ENCODE measurements at places on chromosomes 6 and 20. TPM values are rescaled to one million over a fixed set of nuclear protein-coding genes. Genes with fewer than 3 reads are reported as not detected.

DNA sequence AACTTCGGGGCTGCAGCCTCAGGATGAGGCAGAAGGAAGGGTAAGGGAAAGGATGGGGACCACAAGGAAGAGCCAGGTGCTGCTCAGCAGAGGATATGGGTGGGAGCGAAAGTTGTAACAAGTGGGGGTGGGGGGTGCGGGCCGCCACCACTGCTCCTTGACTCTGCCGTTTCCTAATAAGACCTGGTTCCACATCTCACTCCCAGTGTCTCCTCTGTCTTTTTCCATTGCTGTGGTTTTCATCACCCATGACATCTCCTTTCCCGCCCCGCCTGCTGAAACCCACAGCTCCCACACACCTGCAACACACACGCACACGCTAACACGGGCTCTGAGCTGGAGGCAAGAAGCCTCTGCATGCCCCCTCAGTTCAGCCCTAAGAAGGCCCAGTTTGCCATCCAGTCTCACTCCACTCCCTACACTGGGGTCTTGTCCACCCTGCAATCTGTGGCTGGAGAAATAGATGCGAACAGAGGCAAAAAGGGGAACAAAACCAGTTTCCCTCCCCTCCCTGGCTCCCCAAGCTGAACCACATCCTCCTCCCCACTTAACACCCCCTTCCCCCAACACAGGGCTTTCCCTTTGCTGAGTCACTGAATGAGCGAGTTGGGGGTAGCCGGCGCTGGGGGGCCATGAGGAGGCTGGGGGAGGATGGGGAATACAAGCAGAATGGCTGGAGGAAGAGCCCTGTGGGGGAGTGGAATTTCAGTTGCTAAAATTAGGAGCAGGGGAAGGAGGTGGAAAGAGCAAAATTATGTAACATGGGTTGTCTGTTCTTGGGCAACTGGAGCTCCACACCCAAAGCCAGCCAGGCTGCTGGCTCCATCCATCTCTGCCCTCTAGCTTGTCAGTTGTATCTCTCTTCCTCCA is 11.5 kb downstream of the NFKBIL1 start:
- peak; percentile 81 for DNase-seq

DNA sequence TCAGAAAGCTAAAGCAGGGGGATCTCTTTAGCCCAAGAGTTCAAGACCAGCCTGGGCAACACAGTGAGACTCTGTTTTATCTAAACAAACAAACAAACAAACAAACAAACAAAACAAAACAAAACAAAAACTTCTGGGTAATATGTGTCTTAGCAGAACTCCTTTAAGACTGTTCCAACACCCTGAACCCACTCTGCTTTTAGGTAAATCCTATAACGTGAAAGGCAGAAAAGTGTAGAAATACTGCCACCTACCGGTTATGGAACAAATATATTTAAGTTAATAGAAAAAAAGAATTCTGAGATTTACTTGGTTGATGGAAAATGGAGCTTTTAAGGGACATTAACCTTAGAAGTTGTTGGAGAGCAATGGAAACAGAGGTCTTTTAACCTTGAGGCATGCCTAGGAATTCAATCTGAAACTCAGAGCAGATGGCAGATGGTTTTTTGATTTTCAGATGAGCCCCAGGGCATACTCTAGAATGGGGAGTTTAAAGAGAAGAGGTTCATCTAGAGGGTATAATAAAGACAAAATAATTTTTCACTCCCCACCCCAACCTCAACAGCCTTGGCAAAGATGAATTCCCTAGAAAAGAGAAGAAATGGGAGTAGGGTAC is 38.5 kb downstream of the SOD2 start:
- no peak for DNase-seq

The LAMA2 gene
- 47.5 TPM for total RNA-seq

The RAD21L1 gene
- not detected for total RNA-seq

- DNase-seq = no peak
Measured at GRCh38 chr20:15515691-15516090, 1057.6 kb downstream of the KIF16B start.

DNA sequence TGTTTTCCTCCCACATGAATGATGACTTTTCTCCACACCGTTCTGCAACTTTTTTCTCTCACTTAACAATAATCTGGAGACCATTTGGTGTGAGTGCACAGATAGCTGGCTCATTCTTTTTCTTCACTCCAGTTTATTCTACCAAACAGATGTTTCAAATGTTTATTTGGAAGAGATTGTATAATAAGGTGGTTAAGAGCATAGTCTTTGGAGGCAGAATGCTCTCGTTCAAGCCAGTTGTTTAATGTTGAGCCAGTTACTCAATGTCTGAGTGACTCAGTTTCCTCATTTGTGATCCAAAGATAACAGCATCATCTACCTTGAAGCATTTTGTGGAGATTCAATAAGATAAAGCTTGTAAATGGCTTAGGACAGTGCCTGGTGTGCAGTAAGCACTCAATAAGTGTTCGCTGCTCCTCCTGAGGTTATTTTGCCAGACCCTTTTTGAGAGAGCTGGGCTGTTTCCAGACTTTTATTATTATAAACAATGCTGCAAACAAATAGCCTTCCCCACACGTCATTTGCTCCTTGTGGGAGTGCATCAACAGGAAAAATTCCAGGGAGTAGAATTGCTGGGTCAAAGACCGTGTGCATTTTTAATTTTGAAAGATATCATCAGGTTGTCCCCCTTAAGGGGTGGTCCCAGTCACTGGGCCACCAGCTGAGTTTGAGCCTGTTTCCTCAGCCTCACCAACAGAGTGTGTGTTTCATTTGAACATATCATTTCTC is 70.6 kb downstream of the VEGFA start:
- DNase-seq = no peak

GRCh38 chr20:23212011-23212410 is 125.9 kb upstream of the CD93 start:
- no peak for DNase-seq

DNA sequence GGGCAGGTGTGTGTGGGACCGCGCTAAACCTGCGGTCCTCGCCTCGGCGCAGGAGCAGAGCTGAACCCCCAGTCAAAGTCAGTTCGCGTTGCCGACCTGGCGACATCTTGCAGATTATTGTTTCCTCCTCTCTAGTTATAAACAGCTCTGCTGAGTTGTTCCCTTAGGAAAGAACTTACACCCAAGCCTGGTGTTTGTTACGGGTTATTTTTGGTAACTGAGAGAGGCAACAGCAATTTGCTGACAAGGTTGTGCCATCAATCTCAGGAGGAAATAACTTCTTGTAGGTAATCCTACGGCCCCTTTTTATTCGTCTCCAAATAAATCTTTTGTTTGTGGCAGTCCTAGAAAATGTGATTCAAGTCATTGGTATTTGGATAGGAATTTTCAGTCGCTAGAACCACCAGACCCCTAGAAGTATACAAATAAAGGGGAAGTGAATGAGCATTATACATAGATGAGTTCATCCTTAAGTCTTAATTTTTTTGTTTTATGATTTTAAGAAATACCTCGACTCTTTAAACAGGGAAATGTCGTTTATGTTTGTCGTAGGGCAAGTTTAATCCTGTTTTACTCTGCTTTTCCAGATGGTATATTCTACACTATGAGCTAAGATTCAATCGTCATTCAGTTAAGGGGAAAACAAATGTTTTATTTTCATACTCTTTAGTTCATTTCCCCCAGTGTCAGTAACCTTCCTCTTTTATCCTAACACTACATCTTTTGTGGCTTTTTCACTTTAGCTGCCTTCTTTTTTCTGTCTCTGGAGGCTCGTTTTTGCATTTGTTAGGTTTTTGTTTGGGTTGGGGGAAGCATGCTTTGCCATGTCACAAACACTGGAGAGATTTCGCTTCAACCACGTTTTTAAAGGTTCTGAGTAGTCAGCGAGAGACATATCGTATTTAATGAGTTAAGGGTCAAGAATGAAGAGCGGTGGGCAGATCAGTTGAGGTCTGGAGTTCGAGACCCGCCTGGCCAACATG is 1.2 kb downstream of the PM20D2 start:
- no peak for DNase-seq

The BIRC7 gene
- not detected for total RNA-seq

The SALL4 gene
- total RNA-seq = 1.7 TPM

- no peak for DNase-seq
Measured at GRCh38 chr6:13026557-13026956, 301.8 kb downstream of the TBC1D7 start.

GRCh38 chr6:169723991-169724493 is 258 bp downstream of the PHF10 start:
- no peak for DNase-seq

The ATP9A gene
- total RNA-seq = 73.1 TPM

The RRBP1 gene
- total RNA-seq = 225 TPM

- no peak for DNase-seq
Measured at GRCh38 chr20:8399947-8400346, 267.9 kb downstream of the PLCB1 start.

- DNase-seq = no peak
Measured at GRCh38 chr6:90611543-90612312, 24.9 kb upstream of the MAP3K7 start.

GRCh38 chr20:4560667-4561066 is 161.0 kb upstream of the PRND start:
- DNase-seq = no peak

GRCh38 chr6:148140772-148141557 is 201.7 kb upstream of the SASH1 start:
- DNase-seq = no peak

GRCh38 chr6:4920914-4921410 is 82.9 kb downstream of the RPP40 start:
- DNase-seq = no peak

DNA sequence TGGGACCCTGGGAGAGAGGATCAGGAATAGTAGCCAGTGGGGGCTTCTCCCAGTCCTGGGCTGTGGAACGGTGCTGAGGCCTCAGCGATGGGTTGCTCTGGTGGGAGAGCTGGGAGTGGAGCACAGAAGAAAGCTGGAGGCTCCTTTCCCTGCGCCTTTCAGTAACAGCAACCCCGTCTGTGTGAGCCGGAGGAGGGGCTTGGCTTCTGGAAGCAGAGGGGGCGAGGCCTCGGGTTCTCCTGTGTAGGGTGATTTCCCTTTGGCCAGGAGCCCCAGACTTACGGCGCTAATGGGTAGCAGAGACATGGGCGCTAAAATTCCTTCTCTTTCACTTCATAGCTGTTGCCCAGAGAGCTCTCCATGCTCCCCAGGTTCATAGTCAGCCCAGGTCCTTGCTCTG is 55.0 kb downstream of the DAAM2 start:
- DNase-seq = peak; percentile 51

DNA sequence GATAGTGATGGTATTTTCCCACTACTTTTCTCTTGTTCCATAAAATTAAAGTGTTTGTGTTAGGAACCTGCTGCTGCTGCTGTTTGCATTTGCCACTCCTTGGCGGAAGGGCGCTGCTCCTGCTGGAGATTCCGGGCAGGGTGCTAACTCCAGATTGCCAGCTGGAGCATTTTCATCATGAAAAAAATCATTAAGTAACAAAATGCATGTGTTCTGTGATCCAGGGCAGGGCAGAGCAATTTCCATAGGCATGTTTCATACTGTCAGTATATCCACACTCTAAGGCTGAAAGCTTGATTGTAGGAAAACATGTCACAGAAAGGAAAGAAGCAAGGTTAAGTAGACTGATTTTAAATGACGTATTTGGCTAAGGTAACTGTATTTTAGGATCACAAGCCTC is 24.0 kb downstream of the PBOV1 start:
- no peak for DNase-seq

The SUPT3H gene
- 2.9 TPM for total RNA-seq

DNA sequence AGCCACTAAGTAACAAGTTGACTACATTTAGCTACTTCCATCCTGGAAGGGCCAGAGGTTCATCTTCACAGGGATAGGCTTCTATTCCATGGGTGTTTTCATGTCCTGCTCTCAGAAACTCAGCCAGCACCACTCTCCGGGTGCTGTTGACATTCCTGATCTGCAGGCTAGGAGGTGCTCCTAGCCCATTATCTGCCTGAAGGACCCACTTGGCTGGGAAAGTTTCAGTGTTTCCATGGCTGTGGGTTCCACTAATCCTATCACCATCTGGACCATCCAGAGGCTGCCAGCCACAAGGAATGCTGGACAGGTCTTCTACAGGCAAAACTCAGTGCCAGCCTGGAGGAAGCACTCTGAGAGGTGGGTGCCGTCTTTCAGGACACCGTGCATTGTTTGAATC is 45.2 kb downstream of the HLA-G start:
- DNase-seq = no peak

GRCh38 chr6:154682633-154683125 is 50.5 kb upstream of the SCAF8 start:
- no peak for DNase-seq

The HCRTR2 gene
- not detected for total RNA-seq

- DNase-seq = no peak
Measured at GRCh38 chr6:155964544-155964943, 508.9 kb upstream of the NOX3 start.

The GINS1 gene
- 1.4 TPM for total RNA-seq

DNA sequence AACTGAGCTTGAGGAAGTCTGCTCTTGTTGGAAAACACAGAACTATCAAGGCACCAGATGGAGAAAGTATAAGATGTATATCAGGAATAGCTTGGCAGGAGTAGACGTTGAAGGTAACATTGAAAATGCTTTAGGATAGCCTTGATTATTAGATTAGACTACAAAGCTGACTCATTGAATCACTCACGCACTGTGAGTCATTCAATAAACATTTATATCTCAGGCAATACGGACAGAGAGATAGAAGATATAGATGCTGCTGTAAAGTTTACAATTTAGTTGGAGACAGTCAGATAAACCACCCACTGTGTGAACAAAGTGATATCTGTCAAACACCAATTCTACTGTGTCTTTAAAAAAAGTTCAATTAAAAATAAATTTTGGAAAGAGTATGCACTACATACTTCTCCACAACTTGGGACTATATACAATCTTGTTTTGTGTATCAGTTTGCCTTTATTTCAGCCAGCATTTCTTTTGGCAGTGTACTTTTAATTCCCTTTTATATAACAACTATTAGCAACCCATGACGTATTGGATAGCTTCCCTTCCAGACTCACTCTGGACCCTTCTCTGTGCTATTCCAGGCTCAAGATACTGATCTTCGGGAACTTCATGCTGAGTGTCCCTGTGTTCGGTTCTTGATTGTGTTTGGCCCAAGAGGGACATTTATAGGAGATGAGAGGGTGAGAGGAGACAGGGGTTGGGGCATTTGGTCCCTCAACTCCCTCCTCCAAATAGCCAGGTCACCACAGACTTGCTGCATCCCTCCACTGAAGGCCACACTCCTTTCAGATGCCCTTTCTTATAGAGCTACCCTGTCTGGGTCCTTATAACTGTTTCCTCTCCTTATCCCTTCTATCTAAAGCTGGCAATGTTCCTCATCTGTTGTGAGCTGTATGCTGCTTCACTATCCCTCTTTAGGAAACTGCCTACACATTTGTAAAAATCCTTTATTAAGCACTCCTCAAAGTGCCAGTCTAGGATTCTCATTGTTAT is 176.6 kb upstream of the PTPRK start:
- DNase-seq = no peak

The CTNNBL1 gene
- total RNA-seq = 19.2 TPM

GRCh38 chr6:112281821-112282615 is 27.7 kb upstream of the LAMA4 start:
- no peak for DNase-seq

The KCNG1 gene
- total RNA-seq = not detected

The BEND3 gene
- 2.6 TPM for total RNA-seq

Data from Peyer's patch (tissue), 4 donors.